NCI-H187 (cell line): ENCODE measurements at places on chromosomes 7 and 10.

DNA sequence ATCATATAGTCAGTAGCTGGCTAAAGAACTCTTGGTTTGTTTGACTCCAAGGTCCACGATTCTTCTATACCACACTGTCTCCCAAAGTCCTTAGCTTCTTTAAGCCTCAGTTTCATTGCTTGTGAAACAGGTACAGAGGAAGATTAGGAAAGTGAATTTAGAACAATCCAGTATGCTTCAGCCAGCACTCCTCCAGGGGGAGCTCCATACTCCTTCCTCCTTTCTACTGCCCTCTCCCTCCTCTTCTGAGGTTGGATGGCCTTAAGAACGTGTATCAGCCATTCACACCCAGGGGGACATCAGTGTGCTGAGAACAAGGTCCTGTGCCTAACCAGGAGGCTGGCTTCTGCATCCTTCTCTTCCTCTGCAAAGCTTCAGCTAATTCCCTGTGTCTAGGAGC, 54.8 kb upstream of the CALD1 start:
- no peak for DNase-seq

- DNase-seq = no peak
Measured at GRCh38 chr7:55144333-55145317, 125.8 kb downstream of the EGFR start.

- DNase-seq = no peak
Measured at GRCh38 chr10:96292971-96293920, 11.0 kb upstream of the DNTT start.

DNA sequence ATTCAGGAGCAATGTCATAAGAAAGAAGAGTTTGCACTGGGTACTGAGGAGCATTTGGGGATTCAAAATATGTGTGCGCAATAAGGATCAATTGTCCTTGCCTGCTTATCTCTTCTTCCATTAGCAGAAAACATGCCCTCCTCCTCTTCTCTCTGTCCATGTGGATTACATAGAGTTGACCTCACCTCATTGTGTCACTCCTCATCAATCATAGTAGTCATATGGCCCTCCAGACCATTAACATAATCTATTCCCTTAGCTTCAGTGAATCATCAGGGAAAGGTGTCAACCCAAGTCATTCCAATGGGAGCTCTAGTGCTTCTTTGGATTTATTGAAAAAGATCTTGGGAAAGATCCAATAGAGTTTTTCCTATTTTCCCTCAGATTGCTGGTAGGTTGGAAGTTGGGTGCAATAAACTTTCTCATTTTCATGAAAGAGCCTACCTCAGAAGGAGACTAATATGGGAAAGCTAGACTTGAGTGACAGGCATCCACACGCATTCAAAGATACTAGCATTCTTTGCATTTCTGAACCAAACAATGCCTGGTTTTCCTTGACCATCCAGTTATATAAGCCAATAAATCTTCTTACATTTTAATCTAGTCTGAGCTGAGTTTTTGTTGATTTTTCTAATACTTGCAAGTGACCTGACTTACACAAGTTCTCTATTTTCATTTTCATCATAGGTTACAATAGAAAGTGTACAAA, 71.5 kb upstream of the FAM13C start:
- DNase-seq = no peak

DNA sequence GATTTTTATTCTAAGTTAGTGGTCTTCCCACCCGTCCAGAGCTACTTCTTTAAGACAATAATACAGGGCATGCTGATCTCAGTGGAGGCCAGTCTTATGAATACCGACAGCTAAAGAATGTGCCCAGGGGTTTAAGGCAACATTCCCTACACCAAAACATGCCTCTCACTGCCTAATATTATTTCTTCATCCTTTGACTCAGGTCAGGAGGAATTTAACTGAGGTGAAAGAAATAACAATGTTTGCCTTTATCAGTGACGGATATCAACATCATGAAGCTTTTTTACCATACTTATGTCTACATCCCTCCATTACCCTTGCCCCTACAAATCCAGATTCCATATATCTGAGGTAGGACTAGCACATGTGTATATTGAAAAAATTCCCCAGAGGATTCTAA, 33.3 kb upstream of the TES start:
- DNase-seq = no peak

GRCh38 chr7:157405914-157406810, 69.4 kb downstream of the DNAJB6 start:
- DNase-seq = no peak

DNA sequence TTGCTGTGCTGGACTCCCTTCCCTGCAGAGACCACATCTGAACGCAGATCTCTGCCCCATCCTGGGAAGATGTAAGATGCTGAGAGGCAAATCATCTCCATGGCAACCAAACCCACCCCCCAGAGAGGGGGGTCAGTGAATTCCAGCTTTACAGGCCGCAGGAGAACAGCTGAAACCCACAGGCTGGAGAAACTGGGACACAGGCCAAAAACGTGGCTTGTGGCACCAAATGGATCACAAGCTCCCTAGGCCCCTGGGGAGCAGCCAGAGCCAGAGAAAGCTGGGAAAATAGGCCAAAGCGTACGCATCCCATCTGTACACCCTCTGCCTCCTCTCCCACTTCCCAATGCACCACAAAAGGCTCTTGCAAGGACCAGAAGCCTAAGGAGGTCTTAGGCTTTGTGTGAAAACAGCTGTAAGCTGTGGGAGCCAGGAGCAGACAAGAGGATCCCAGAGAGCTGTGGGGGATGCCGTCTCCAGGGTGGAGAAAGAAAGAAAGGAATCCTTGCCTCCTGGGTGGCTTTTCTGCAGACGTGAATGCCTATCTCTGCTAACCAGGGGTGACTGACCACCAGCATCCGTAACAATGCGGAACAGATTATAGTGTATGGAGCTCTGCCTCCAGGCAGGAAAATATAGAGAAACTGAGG, 59.5 kb downstream of the TMEM130 start:
- no peak for DNase-seq

GRCh38 chr7:127322351-127322750, 69.6 kb upstream of the GRM8 start:
- no peak for DNase-seq

GRCh38 chr7:17027143-17027788, 145.5 kb upstream of the AGR3 start:
- DNase-seq = no peak

DNA sequence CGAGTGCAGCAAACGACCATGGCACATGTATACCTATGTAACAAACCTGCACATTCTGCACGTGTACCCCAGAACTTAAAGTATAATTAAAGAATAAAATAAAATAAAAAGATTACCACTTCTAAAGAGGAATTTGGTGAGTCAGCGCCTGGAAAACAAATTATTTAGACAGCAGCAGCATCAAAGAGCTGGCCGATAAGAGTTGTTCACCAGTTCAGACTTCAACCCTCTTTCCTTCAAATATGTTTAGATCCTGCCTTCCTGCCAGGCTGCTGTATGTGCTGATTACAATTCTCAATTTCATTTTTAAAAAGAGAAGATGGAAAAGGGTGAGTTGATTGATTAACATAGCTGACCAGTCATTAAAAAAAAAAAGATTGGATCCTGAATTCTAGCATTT, 672.0 kb upstream of the NRP1 start:
- no peak for DNase-seq
